ENCODE measurements at places on chromosomes 13 and 19.

DNA sequence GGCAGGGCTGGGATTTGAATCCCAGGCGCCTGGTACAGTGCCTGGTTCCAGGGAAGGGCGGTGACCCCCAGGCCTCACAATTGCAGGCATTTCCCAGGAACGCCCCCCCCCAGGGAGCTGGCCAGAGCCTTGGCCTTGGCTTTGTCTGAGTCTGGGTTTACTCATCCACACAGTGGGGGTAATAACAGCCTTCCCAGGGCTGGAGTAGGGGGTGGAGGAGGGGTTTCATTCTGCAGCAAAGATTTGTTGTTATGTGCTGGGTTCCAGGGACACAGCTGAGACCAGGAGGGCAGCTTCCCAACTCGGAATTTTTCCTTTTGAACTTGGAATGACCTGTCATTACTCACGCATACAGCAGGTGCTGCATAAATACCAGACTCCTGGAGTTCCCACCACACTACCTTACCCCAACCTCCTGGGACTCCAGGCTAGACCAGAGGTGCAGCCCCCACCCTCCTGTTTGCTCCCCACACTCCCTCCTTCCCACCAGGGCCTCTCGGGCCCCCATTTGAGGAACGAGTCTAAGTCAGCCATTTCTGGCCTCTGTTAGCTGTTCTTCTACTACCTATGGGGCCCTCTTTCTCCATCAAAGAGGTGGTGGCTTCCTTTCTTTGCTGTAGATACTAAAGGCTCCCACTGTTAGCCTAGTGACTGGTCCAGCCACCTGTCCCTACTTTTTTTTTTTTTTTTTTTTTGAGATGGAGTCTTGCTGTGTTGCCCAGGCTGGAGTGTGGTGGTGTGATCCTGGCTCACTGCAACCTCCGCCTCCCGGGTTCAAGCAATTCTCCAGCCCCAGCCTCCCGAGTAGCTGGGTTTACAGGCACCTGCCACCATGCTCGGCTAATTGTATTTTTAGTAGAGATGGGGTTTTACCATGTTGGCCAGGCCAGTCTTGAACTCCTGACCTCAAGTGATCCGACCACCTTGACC is 1.6 kb upstream of the ADAMTS10 start:
- DNase-seq = peak; percentile 34

GRCh38 chr19:3407556-3408516 is 41.5 kb downstream of the NFIC start:
- DNase-seq = no peak

GRCh38 chr13:48569104-48569666 is 36.3 kb upstream of the RCBTB2 start:
- no peak for DNase-seq

DNA sequence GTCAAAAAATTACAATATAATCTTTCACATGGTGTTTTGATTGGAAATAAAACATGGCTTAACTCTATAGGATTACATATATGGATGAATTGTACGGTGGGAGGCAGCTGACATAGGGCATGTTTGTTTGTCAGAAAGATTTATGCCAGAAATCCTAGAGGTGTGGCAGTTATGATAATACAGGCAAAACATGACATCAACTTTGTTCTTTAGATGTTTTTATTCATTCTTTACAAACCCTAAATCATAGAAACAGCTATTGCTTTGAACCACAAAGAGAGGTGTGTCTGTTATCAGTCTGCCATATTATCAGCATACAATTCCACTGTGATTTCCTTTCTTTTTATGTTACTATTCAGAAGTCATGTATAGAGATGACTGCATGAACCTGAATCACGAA is 8.2 kb upstream of the CLDN10 start:
- no peak for DNase-seq

DNA sequence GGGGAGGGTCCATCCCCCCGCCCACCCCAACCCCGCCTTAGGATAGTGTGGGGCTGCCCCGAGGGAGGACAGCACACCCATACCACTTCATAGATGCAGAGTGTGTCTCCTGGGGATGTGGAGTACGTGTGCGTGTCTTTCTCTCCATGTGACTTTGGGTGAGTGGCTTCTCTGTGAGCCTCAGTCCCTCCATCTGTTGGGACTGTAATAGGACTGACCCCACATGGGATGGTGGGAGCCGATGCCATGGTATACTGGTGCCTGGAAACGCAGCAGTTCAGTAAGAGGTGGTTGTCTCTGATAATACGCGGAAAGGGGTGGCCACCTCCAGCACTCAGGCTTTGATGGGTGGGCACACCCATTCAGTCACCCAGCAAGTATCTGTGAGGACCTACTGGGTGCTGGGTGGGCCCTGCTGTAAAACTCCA is 816 bp upstream of the PRKD2 start:
- no peak for DNase-seq

GRCh38 chr13:100584896-100585295 is 3.7 kb downstream of the GGACT start:
- no peak for DNase-seq

- peak; percentile 83 for DNase-seq
These were observed at the start of gene PVR for GRCh38 chr19:44643605-44644401. TSS of gene PVR (plus strand) at chr19:44643910. CDS start at chr19:44644097, 187 bp downstream.

- no peak for DNase-seq
These were observed 773.8 kb upstream of the GPC6 start for GRCh38 chr13:92452840-92453239.

DNA sequence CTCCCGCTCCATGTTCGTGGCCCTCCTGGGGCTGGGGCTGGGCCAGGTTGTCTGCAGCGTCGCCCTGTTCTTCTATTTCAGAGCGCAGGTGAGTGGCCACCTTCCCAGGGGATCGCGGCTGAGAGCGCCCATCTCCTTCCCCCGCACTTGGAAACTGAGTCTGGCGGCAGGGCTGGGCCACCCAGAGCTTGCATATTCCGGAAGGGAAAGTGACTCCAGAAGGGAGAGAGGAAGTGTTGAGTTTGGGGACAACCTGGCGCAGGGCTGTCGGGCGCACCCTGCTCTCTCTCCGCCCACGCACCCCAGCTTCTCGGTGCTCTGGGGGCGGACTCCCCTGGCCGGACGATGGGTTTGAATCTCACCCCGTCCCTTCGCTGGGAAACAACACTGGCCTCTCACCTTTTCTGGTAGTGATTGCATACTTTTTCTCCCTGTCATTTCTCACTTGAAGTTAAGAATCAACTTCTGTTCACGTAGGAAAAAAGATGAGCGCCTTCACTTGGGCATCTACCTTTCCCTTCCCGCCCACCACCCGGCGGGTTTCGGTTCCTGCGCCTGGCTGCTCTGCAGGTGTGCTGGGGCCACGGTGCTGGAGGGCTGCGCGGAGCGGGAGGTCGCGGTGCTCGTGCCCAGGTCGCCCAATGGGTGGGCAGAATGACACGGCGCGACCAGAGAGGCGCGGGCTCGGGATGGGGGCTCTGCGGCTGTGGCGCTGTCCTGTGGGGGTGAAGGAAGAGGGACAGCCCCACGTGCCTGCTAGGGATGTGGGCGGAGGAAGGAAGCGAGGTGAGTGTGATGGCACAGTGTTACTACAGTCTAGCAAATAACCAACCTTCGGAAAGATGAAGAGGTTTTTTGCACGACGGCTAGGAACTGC is 721 bp downstream of the TNFSF11 start:
- no peak for DNase-seq

- no peak for DNase-seq
These were observed 10.6 kb downstream of the SLC15A1 start for GRCh38 chr13:98741741-98742435.

- DNase-seq = no peak
These were observed 1367.5 kb upstream of the PCDH9 start for GRCh38 chr13:68597641-68598040.

DNA sequence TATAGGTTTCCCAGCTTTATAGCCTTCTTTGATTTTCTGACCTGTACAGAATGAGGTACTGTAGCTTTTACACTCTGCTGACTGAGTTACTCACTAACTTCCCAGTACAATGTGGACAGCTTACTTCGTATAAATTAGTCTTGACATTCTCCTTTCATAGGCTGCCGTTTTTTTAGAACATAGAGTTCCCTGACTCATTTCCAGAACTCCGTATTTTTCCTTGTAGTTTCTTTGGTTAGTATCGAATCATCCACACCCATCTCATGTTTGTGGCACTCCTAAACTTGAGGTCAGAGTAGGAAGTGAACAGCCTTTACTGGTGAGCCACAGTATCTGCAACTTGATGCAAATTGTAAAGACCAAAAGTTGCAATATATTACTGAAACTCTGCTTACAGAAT is 303.9 kb downstream of the SLITRK5 start:
- peak; percentile 30 for DNase-seq

GRCh38 chr13:46179491-46179908 is 2.5 kb downstream of the LCP1 start:
- no peak for DNase-seq

DNA sequence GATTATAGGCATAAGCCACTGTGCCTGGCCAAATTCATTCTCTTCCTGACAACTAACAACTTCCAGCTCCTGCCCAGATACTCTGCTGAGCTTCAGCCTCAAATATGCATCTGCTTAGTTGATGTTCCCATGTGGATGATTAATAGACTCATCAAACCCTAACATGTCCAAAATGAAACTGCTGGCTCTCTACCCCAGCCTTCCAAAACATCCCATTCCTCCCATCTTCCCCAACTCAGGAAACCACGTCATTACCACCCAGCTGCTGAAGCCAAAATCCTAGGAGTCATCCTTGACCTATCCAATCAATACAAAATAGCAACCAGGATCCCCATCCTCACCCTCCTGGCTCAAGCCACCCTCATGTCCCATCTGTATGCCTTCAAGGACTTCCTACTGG is 20.9 kb downstream of the POU2F2 start:
- peak; percentile 83 for DNase-seq

DNA sequence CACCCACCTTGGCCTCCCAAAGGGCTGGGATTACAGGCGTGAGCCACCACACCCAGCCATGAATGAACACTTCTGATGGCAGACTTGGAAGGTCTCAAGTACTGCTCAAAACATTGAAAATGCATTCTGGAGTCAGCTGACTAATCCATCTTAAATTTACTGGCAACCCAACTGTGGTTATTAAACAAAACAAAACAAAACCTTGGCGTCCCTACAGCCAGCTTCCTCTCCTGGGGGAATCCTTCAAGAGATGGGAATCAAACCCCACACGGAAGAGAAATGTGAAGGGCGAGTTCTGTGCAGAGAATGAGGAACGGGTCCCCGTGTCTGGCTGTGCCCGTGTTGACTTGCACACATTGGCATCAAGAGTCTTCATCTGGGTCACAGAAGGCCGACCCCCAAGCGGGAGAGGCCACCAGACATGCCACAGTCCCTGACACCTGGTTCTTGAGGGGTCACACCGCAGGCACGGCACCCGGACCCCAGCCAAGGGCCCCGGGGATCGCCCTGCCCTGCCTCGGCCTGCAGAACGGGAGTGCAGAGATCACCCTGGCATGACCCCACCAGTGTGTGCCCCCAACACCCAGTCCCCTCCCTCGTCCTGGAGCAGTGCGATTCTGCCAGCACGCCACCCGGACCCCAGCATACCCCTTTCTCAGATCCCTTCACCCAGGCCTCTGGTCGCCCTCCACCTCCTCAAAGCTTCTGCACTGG is 3.2 kb downstream of the MAP2K2 start:
- DNase-seq = peak; percentile 66

- DNase-seq = no peak
These were observed 13.2 kb downstream of the LCP1 start for GRCh38 chr13:46168783-46169182.

DNA sequence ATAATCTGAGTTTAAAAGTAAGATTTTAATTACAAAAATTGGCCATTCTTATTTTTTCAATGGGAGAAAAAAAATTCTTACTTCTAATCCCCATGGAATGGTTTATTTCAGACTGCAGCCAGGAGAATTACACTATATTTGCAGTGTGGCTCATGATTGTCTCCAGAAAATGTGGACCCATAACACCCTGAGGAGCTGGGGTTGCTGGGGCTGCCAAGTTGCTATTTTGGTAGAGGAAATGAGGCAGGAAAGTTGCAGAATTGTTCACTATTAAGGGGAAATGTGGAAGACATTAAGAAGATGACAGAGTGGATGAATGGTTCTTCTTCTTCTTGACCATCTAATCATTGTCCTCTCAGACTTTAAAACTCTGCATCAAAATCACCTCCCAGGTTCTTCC is 4.6 kb upstream of the SCEL start:
- no peak for DNase-seq

DNA sequence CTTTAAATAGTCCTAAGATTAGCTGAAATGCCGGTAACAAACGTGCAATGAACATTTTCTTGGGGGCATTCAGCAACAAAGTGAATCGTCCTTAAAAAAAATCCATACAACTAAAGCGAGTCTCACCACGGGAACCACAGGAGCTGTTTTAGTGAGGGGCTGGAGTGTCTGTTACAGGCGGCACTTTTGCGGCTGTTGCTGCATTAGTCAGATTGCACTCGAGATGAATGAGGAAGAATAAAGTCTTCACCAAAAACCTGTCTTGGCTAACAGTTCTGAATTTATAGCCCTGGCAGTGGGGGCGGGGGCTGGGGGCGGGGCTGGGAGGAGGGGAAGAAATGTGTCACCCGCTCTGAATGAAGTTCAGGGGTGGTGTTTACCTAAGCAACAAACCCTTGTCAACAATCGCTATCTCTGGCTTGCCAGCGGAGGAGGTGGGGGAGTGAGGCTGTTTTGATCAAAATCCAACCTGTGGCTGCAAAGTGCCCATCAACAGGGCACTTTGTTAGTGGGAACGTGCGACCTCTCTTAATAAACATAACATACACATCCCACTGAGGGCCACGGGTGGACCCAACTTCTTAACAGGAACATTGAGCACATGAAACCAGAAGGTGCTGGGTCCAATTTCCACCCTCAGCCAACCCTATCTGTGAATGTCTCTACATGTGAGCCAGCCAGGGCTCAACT is 44.5 kb downstream of the RFX2 start:
- no peak for DNase-seq

GRCh38 chr13:105597573-105597972 is 937.9 kb downstream of the EFNB2 start:
- no peak for DNase-seq

GRCh38 chr19:35908010-35908441 is at the start of gene TYROBP:
TSS of gene TYROBP (minus strand) at chr19:35908295. CDS start at chr19:35908228, 67 bp downstream.
- no peak for DNase-seq

- no peak for DNase-seq
These were observed 362.0 kb upstream of the TMTC4 start for GRCh38 chr13:101036546-101036945.

GRCh38 chr19:6761053-6761676 is 6.1 kb downstream of the SH2D3A start:
- DNase-seq = peak; percentile 33

DNA sequence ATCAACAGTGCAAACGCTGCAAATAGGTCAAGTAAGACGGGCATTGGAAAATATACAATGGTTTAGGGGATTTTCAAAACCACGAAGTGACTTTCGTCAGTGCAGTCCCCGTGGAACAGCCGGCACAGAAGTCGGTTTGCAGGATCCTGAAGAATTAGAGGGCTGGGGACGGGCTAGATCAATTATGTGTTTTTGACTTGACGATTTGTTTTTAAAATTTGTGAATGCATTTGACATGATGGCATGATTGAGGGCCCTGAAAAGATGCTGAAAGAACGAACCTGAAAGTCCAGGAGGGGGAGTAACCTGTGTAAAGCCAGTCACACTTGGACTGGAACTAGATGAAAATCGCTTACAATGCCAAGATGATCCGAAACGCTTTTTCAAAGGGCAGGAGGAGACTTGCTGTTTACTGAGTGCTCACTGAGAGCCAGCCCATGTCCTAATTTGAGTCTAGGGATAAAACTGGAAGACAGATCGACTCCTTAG is 8.9 kb upstream of the DGKH start:
- DNase-seq = peak; percentile 59
